Hypothalamus (tissue), 51 donors: ENCODE measurements at places on chromosomes 2 and 18.

- DNase-seq = no peak
These were observed 4.4 kb downstream of the ARHGAP25 start for GRCh38 chr2:68738906-68739594.

DNA sequence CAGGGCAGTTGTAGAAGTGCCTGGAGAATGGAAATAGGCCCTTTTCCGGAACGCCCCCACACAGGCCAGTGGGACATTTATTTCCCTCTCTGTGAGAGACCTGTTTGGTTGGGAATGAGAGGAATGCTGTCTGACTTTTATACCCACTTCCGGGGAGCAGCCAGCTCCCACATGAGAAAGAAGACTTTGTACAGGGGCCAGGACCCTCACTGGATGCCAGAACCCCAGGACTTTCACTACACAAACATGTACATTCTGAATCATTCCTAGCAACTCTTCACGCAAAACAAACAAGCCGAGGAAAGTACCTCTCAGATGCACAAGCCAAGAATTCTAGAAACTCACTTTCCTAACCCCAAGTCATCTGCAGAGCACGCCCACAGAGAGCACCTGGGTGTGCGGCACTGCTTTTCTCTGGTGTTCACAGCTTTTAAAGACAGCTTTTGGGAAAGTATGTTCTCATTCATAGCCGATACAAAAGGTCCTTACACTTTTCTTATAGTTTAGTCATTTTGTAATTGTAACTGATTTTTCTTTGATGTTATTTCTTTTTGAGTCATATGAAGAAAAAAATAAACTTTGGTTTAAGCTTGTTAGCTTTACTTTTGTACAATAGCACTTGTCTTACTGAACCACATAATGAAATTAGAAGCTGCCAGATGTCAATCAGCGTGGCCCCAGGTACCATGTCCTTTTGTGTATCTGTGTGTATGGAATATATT, 856.1 kb upstream of the ID2 start:
- DNase-seq = no peak

DNA sequence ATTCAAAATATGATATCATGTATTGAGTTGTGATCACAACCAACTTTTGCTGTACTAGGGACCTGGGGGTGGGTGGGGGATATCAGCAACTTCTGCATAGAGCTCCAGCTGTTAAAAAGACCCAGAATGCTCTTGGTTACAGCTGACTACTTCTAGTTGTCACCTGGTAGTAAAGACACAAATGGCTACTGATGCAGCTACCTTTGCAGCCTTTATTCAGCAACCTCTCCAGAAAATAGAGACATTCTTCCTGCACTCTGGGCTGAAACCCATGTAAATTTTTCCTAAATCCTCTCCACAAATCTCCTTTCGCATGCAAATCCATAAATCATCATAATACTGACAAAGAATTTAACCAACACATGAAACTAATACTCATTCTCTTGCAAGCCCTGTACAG, 238.3 kb downstream of the TCF4 start:
- no peak for DNase-seq

DNA sequence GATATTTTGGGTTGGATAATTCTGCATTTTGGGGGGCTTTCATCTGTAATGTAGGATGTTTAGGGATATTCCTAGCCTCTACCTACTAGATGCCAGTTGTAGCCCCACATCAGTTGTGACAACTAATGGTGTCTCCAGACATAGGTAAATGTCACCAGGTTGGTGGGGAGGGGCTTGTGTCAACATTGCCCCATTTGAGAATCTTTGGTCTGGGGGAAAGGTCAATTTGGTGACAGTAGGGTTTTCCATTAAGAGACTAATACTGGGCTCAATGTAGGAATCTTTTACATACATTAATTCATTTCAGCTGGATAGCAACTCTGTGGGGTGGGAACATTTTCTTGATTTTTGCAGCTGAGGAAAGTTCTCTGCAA, 6.6 kb upstream of the AFTPH start:
- no peak for DNase-seq

DNA sequence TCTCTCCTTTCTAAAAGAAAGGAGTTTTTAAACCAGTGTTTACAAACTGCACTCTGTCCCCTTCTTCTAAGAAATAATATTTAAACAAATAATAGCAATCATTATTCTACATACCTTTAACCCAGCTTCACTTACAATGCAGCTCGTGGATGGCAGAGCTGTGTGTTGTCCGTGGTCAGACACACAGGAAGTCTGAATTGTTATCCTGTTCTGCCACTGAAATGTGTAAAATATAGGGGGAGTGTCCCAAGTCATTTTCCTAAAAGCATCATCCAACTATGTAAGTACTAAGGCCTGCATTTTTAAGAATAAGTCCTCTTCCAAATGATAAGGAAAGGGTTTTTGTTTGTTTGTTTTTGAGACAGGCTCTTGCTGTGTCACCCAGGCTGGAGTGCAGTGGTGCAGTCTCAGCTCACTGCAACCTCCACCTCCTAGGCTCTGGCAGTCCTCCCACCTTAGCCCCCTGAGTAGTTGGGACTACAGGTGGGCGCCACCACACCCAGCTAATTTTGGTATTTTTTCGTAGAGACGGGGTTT, 2.7 kb upstream of the PPP4R1 start:
- no peak for DNase-seq

- no peak for DNase-seq
These were observed 79.7 kb downstream of the STRN start for GRCh38 chr2:36886664-36887063.

- DNase-seq = no peak
These were observed 150.5 kb upstream of the L3MBTL4 start for GRCh38 chr18:6564950-6565814.

- no peak for DNase-seq
These were observed 62.1 kb downstream of the RMDN2 start for GRCh38 chr2:37987098-37987775.

GRCh38 chr18:3605954-3606443, 156.0 kb downstream of the TGIF1 start:
- no peak for DNase-seq

DNA sequence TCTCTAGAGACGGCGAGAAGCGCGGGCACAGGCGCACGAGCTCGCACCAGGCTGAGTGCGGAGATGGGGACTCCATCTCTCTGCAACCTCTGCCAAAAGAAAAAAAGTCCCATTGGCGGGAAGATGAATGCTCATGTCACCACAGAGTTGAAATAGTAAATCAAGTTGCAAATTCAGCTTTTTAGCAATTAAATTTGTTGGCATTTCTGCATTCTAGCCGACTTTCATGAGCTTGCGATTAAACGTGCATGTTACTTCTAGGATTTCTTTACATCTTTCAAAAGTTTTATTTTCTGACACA, 588 bp downstream of the CHAC2 start:
- DNase-seq = no peak

GRCh38 chr2:198973181-198973580, 484.6 kb downstream of the SATB2 start:
- no peak for DNase-seq

DNA sequence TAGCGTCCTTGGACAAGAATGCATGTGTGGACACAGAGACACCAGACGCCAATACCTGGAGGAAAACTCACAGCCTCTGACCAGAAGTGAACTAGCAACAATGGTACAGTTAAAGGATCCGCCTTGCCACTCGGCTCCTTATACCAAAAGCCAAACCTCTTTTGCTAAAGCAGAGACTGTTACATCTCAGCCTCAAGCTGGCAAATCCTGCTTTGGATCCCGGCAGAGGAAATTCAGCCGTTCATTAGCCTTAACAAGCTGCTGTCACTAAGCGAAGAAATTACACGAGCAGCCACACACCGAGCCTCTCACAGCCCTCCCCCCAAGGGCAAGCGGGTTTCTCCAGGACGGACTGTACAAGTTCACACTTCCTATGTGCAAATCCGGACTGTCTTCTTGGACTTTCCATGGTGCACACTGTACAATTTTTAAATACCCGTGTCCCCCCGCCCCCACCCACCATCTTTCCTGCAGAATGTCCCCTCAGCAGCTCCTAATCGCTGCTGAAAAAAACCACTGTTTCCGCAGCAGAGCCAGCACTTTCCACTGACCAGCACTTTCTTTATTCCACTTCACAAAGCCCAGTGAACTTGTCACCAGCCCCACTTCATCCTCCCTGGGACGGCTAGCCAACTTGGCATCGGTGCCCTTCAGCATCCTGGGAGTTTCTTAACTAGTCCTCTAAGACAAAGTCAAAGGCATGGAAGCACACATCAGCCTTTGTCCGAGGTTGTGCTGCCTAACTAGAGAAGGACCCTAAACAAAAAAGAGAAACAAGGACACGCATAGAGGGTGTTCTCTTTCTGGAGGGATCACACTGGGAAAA, 1.5 kb downstream of the KLF7 start:
- peak; percentile 50 for DNase-seq

GRCh38 chr2:50018921-50019320, 864.6 kb upstream of the FSHR start:
- DNase-seq = no peak

DNA sequence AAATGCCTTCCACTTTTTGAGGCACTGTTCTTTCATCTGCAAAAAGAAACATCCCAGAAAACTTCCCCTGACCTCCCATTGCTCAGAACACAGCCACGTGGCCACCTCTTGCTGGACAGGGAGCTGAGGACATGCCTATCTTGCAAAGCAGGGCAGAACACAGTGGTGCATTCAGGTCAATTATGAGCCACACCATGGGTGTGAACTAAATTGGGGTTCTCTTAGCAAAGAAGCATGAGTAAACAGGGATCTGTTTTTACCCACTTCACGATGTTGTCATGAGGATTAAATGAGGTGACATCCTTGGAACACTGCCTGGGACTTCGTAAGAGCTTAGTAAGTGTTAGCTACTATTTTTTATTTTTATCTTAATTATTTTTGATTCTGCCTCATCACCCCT, 25.1 kb downstream of the BMP10 start:
- no peak for DNase-seq

DNA sequence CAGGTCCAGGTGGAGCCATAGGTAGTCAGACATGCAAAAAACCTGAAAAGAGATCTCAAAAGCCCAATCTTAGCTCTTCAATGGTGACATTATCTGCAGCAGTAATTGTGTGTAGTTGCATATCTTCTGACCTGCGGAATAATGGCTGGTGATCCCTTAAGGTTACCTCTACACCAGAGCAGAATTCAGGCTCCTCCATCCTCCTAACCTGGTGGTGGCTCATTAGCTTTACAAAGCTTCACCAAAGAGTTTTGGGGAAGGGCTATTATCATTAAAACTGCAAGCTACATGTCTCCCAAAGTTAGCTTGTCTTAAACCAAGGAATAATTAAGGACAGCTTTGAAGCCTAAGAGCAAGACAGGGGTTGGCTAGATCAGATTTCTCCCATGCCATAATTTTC, 42.6 kb upstream of the CHST9 start:
- no peak for DNase-seq

DNA sequence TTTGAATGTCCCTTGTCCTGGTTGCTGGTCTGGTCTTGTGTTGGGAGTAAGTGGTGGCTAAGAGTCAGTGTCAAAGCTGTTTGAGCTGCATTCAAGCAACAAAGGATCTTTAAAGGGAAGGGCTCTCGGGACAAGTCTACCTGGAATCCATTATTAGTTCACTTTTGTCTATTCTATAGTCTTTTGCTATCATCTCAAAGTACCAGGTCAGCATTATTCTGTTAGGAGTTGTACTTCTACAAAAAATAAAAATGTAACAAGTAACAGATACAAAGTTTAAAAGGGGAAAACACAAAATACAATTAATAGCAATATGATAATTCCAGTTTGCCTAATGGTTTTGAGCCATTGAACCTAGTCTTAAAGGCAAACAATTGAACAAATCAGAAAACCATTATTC, 317.9 kb downstream of the ZNF516 start:
- DNase-seq = no peak

DNA sequence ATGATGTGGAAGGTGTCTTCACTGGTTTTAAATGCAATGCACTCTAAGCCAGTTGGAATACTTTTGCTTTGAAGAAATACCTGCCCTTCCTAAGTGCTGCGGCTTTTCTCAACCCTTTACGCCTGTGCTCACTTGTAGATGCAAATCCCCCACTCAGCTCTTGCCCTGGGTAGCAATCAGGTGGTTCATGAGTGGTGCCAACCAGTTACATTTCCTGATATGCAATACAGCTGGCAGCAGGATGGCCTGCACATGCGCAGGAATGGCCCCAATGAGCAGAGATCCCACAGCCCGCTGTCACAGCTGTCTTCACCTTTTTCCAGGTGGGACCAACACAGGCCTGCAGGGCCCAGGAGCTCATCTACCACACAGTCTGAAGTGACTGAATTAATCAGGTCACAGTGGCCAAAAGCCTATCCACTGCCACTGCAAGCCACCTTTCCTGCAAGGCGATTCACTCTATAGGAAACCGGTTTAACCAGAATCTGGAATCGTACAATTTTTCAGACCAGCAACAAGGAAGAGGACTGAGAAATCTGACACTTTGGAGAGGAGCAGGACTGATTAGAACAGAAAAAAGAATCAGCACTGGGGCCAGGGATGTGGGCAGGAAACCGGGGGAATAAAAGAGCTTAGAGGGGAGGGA, 247.8 kb downstream of the MYT1L start:
- DNase-seq = no peak

DNA sequence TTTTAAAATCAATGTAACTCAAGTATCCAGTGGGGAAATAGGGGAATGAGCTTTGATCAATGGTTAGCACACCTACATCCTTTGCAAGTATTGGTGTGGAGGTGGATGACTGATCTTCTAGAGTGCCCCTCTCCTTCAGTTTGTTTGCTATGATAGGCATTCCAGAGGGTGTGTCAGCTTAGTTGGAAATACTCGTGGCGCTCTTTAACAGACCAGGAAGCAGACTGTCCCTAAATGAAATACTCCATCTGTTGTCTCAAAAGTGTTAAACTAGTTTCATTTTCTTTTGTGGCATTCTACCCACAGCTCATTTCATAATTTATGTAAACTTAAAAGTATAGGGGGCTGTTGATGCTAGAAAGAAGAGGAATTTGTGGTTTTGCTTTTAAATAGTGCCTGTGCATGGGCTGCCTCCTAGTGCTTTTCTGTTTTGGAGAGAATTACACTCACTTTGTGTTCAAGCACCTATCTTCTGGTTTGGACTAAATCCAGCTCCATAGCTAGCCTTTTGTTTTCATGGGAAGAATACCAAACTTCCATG, 66.2 kb downstream of the STAT1 start:
- DNase-seq = no peak

- no peak for DNase-seq
These were observed 160.5 kb downstream of the NAPG start for GRCh38 chr18:10686308-10686707.

DNA sequence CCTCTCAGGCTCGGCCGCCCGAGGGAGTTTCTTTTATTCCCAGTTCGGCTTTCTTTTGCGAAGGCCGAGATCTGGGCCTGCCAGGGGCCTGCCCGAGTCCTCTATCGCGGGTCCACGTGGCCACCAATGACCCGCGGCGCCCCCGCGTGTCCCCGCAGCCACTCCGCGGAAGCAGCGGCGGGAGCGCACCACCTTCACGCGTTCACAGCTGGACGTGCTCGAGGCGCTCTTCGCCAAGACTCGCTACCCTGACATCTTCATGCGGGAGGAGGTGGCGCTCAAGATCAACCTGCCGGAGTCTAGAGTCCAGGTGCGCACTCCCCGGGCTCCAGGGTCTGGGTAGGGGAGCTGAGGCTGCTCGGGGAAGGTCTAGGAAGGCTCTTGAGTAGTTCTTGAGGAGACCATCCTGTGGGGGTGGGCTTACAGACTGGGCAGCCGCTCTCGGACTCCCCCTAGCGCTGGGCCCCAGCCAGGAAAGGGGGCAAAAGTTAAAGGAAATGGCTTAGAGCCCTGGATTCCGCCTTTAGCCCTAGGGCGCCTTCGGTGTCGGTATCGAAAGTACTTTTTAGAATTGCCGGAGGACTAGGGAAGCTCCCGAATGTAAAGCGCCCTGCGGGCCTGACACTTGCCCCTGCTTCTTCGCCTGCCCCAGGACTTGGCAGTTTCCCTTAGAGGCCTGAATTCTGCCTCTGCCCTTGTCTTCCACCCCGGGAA, 3.4 kb downstream of the OTX1 start:
- DNase-seq = no peak
